ENCODE measurements at places on chromosomes 12 and 14.
A peak's percentile ranks its signal among the peaks of the same experiment; 100 is the strongest.

DNA sequence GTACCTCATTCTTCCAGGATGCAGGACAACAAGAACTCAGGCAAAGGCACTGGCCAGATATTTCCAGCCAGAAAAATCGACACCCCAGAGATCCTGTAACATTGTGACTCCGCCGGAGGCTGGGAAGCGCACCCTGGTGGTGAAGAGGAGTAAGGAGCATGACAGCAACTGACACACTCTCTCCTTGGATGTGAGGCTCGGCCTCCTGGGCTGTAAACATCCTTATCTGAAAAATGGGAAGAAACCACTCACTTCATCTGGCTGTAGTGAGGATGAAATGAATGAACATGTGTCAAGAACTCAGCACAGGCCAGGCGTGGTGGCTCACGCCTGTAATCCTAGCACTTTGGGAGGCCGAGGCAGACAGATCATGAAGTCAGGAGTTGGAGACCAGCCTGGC lies 27.5 kb downstream of the TCHP start:
- DNase-seq = peak; percentile 77

GRCh38 chr12:116346222-116346621 lies 68.7 kb upstream of the MED13L start:
- DNase-seq = no peak

DNA sequence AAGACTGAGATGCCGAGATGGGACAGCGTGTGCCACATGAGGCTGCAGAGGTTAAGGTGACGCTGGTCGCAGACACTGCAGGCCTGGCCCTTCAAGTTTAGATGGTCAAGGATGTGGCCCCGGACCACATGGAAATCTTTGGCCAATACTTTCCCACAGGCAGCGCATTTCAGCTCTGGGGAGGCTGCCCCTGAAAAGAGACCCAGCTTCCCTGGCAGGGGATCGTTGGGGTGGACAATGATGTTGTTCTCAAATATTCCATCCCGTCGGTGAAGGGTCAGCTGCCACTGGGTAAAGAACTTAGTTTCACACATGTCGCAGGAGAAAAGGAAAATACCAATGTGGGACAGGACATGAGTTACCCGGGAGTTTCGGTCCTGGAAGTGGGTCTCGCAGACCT lies 3.0 kb downstream of the ZBTB39 start:
- DNase-seq = no peak

DNA sequence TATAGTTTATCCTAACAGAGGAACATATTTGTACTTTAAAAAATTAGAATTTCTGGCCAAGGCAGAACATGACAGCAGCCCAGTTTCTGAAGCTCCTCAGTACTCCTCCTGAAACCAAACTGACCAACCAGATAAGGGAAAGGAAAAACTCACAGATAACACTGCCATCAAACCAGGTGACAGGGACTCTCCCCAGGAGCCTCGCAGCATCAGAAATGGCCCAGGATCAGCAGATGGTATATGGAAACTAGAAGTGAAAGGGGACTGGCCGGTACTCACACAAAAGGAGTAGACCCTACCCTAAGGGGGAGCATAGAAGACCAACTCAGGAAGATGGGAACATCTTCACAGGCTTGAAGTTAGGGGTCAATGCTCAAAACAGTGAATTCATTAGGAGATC lies 22.0 kb downstream of the GALC start:
- DNase-seq = no peak

GRCh38 chr12:6662602-6662905 lies 365 bp downstream of the ING4 start:
- DNase-seq = peak; percentile 65

DNA sequence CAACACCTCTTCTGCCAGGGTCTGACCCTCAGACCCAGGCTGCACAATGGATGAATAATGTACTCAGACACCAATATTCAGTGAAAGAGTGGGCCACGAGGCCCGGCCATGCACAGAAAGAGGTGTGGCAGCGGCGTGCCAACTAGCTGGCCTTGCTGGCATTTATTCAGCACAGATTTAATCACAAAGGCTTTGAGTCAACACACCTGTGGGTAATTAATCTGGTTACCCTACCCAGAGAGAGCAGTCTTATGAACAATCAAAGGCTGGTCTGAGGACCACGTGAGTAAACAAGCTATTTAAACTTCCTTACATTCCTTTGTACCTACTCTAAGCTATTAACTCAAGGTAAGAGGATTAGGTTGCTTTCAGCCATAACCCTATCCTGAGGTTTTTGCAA lies 324.8 kb downstream of the C12orf50 start:
- no peak for DNase-seq

GRCh38 chr14:105469456-105470349 lies 4.9 kb upstream of the CRIP2 start:
- no peak for DNase-seq

GRCh38 chr12:12954878-12955625 lies 3.1 kb upstream of the GPRC5D start:
- DNase-seq = no peak

GRCh38 chr14:58607131-58607951 lies 30.4 kb upstream of the DACT1 start:
- no peak for DNase-seq

DNA sequence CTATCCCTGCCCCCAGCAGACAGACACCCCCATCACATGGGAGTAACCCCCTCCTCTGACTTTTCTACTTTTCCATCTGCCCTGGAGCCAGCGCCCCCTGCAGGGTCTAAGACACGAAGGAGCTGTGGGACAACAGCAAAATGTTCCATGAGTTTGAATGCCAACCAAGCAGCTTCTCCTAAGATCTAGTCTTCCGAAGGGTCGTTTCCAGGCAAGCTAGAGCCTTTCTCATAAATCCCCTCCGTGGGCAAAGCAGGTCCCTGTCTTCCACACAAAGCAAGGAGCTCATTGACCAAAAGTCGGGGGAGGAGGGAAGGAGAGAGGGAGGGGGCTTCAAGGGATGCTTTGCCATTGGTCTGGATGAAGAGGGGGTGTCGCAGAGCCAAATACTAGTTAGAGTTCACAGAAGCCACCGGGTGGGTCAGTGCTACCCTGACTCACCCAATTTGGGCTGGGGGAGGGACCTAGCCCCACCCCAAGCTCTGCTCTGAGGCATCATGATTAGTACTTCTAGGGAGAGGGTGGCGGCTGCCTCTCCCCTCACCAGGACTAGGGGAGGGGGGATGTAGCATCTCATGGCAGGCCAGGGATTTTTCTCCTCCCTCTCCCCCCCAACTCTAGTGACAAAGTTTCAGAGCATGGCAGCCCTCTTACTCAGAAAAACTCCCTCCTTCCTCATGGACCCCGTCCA lies 1.6 kb downstream of the MSI1 start:
- peak; percentile 55 for DNase-seq

GRCh38 chr14:54673193-54674045 lies 106.5 kb downstream of the SAMD4A start:
- DNase-seq = peak; percentile 18

- DNase-seq = no peak
These were observed 14.8 kb downstream of the MMP14 start for GRCh38 chr14:22850944-22851764.

- DNase-seq = no peak
These were observed 156.3 kb upstream of the FOXN3 start for GRCh38 chr14:89573399-89573657.

GRCh38 chr12:93318720-93319522 lies 58.8 kb upstream of the NUDT4 start:
- DNase-seq = no peak

GRCh38 chr14:72598306-72598705 lies 295.6 kb downstream of the DPF3 start:
- no peak for DNase-seq

GRCh38 chr12:95982602-95983001 lies 13.5 kb downstream of the HAL start:
- no peak for DNase-seq

DNA sequence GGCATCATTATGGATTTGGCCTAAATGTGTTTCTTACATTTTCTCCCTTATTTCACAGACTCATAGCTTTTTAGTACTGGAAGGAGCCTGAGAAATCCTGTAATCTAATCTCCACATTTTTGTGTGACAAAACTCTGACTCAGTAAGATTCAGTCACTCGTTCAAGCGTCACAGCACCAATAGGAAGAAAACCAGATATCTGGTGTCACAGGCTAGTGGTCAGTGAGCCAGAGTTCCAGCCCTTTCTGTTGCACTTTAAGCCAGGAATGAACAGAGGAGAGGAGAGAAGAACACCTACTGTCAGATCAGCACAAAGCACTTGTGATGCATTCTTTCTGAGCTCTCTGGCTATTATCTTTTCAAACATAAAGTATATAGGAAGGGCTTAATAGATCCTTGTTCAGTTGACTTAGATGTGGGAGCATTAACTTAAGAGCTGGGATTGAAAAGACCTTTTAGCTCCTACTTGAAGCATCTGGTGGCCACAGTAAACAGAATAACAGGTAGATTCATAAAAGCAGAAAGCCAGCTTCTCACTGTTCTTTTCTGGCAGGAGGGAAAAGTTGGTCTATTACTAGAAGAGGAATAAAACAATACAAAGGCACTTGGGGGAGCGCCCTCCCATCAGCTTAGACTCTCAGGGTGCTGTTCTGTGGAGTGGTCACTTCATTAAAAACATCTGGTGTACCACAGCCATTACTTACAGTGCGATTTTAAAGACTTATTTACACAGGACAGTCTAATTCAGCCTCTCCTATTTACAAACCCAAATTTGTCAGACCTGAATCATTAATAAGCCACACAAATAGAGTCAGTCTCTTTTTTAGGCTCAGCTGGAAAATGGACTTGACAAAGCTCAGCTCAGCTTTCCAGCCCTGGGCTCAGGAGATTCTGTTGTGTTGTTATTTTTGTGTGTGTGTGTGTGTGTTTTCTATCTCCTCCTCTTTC lies 12.2 kb upstream of the NID2 start:
- DNase-seq = no peak

GRCh38 chr12:130608132-130608531 lies 108.0 kb downstream of the RIMBP2 start:
- DNase-seq = no peak

DNA sequence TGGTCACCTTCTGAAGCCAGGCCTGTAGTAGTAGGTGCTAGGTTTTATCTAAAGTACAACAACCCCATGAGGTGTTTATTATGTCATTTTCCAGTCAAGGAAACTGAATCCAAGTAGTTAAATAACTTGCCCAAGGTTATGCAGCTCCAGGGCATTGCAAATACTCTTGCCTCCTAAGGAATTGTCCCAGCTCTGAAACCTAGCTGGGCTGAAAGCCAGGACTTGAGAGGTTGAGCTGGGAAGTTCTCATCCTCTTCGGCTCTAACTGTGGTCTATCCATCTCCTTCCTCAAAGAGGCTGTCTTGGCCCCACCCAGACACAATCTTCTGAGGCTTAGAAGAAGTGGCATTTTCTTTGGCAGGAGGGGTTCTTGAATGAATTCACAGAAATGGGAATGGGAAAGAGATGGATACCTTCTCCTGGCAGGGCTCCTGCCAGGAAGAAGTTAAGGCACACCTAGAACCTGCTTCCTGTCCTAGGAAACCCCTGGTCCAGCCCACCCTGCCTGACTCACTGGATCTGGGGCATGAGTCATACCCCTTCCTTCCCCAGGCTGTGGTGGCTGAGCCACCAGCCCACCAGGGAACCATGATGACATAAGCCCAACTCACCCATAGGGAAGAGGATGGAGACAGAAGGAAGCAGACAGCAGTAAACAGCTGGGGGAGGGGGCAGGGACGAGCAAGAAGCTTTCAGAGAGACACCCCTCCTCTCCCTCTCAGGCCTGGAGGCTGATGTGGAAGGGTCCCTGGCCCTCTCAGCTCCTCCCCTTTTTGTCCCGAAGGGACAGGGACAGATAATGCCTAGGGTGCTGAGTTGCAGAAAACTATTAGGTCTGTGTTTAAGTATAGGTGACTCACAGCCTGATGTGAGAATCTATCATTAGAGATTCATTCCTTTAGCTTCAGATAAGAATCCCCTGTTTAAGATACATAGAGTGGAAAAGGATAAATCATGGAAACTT lies 2.1 kb upstream of the PLEK2 start:
- DNase-seq = peak; percentile 36

GRCh38 chr12:85363382-85364190 lies 83.6 kb downstream of the ALX1 start:
- DNase-seq = no peak

GRCh38 chr12:218728-219590 lies 5.0 kb upstream of the SLC6A12 start:
- no peak for DNase-seq

DNA sequence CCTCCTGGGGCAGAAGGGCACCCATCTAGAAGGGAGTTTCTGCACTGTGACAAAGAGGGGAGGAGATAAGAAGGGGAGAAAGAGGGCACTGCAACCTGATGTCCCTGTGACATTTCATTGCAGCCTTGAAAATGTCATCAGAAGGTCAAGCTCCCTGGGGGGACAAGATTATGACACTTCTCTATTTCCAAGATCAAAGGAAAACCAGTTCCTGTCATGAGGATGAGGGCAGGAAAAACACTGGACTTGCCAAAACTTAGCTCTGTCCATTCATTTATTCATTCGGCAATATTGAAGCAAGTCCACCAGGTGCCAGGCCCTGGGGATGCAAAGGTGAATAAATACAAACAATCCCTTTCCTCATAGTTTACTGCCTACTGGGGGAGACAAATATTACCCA lies 138.4 kb upstream of the CDKN3 start:
- no peak for DNase-seq

DNA sequence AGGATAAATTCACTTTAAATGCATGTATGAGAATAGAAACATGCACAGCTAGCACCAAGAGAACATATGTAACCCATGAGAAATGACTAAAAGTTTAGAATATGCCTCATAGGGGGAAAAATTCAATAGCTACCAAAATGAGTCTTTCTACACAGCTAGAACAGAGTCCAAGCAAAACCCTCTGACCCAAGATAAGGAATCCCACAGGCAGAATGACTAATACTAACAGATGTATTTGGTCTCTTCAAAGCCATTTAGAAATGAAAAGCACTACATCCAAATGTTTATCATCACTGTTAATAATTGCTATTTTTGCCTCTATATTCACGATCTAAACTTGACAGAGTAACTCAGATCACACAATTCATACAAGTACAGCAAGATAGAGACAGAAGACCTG lies 44.0 kb downstream of the KICS2 start:
- DNase-seq = no peak

GRCh38 chr12:112122823-112123690 lies 2.3 kb upstream of the TRAFD1 start:
- peak; percentile 38 for DNase-seq

DNA sequence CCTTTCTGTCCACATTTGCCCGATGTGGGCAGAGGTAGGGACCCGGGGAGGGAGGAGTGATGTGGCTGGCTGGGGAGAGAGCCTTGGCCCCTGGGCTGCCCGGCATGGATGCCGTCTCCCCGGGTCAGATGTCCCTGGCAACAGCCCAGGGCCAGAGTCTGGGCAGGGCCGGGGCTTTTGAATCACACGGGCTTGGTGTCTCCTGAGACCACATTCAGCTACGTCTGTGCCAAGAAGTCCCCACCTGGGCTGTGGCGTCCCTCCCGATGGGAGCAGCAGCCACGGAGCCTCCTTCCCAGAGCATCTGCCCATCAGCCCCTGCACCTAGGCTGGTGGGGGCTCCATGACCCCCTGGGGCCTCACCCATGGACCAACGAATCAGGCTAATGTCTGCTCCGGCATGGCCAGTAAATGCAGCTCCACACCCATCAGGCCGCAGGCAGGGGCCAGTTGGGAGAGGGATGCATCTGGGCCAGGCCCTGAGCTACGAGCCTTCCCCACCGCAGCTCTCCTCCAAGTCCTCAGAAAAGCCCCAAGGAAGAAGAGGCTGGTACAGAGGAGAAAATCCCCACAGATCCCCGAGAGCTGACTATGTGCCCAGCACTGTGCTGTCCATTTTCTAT lies 109.4 kb downstream of the RFLNA start:
- no peak for DNase-seq

- no peak for DNase-seq
These were observed 11.5 kb upstream of the TDRD9 start for GRCh38 chr14:103916636-103917262.

Data from HEK293T (cell line).